Heart right ventricle (tissue), 16 donors: ENCODE measurements at places on chromosomes 12 and 14. TPM values are rescaled to one million over a fixed set of nuclear protein-coding genes. Genes with fewer than 3 reads are reported as not detected.

The TSPAN8 gene
- total RNA-seq: not detected

The OLR1 gene
- not detected for total RNA-seq

The LDHB gene
- 3,111 TPM for total RNA-seq

The DEPDC4 gene
- 0.97 TPM for total RNA-seq

The TAS2R9 gene
- not detected for total RNA-seq

The DENND5B gene
- 45.3 TPM for total RNA-seq

The RTL1 gene
- total RNA-seq: not detected

GRCh38 chr12:128018067-128018466 lies 248.9 kb upstream of the TMEM132C start:
- H3K27me3 ChIP-seq: no peaks in the 10 kb centered on the region
- H3K4me3 ChIP-seq: no peak overlapping the region
- H3K36me3 ChIP-seq: no peaks in the 10 kb centered on the region
- DNase-seq: no peak
- H3K4me1 ChIP-seq: no peaks in the 10 kb centered on the region
- H3K27ac ChIP-seq: no peak overlapping the region

GRCh38 chr12:51527966-51528365 lies 63.1 kb upstream of the SCN8A start:
- H3K27me3 ChIP-seq: peaks cover 11% of the 10 kb centered on the region
- H3K4me1 ChIP-seq: no peaks in the 10 kb centered on the region
- no peak for DNase-seq
- H3K27ac ChIP-seq: no peak overlapping the region
- H3K36me3 ChIP-seq: no peaks in the 10 kb centered on the region

DNA sequence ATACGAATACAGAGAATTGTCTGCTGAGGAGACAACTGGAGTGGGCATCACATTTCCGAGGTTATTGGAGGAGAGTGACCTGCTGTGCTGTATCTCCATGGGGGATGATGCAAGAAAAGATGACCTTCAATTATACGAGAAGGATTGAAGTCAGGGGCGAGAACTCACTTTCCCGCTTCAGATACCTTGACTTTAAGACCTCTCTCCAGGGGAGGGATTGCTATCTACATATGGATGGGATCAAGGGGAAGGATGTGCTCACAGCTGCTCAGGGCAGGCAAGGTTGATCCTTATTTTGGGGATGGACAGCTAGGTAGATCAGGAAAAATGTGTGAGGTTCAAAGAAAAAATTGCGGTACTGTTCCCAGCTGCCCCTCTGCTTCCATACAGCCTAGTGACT lies 24.4 kb downstream of the NEUROD4 start:
- no peak overlapping the region for H3K4me3 ChIP-seq
- no peaks in the 10 kb centered on the region for H3K36me3 ChIP-seq
- DNase-seq: no peak
- H3K27ac ChIP-seq: no peak overlapping the region
- H3K27me3 ChIP-seq: peaks cover 9% of the 10 kb centered on the region
- no peaks in the 10 kb centered on the region for H3K4me1 ChIP-seq

GRCh38 chr14:93954900-93955849 lies 21.2 kb downstream of the ASB2 start:
- no peak overlapping the region for H3K4me3 ChIP-seq
- H3K4me1 ChIP-seq: peaks cover 48% of the 10 kb centered on the region
- no peaks in the 10 kb centered on the region for H3K27me3 ChIP-seq

DNA sequence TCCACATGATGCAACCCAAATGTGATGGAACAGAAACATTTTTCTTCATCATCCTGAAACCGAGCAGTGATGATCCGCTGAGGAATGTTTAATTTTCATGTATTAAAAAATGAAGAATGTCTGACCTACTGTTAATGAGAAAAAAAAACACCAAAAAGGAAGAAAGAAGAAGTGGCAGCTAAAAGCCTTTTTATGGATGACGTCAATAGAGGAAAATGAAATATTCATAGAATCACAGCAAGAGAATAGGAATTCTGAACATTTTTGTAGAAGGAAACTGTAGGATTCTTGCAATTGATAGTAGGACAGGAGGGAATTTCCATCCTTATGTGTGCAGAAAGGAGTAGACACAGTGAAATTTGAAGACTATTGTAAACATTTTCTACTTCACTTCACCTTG lies 112.9 kb downstream of the PRKCH start:
- DNase-seq: no peak
- H3K4me3 ChIP-seq: no peak overlapping the region
- H3K36me3 ChIP-seq: no peaks in the 10 kb centered on the region
- no peaks in the 10 kb centered on the region for H3K27me3 ChIP-seq
- H3K4me1 ChIP-seq: no peaks in the 10 kb centered on the region

- no peak for DNase-seq
- H3K27ac ChIP-seq: no peak overlapping the region
- H3K4me3 ChIP-seq: no peak overlapping the region
- H3K36me3 ChIP-seq: no peaks in the 10 kb centered on the region
Observed at GRCh38 chr12:54311051-54311450, 10.2 kb upstream of the NFE2 start.

DNA sequence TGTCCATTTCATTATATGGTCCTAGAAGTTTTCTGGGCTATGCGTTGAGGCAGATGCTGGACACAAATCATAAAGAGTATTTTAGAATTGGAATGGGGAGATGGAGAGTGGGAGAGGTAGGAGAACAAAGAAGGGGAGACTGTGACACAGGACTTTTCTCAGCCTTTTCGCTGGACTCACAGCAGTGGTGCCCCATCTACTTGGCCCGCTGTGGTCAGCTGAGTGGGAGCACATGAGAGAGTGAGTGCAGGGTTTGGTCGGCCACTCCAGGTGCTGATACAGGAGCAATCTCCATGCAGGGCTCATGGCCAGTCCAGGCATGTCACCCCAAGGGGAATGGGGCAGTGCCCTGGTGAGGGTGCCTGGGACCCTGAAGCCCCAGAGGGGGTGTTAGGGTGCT lies 109.0 kb downstream of the MYRFL start:
- no peaks in the 10 kb centered on the region for H3K36me3 ChIP-seq
- no peaks in the 10 kb centered on the region for H3K27me3 ChIP-seq
- no peak overlapping the region for H3K4me3 ChIP-seq
- DNase-seq: no peak

GRCh38 chr12:124774054-124774461 lies 89.6 kb downstream of the SCARB1 start:
- no peaks in the 10 kb centered on the region for H3K27me3 ChIP-seq
- no peak overlapping the region for H3K27ac ChIP-seq
- no peaks in the 10 kb centered on the region for H3K36me3 ChIP-seq
- peaks cover 17% of the 10 kb centered on the region for H3K4me1 ChIP-seq
- DNase-seq: no peak

DNA sequence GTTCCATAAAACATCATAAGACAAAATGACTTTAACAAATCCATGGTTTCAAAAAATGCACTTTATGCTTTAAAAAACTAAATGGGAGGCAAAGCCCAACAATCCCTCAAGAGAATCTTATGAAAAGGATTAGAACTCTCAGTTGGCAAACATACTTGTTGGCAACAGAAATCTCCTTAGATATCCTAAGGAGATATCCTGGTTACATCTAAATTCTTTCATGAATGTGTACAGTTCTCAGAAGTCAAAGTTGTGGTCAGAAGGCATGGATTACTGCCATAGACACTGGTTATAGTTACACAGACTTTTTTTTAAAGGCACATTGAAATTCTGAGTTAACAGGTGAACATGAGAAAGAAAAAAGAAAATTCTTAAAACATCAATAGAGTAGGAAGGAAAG lies 17.5 kb upstream of the ISM2 start:
- H3K4me3 ChIP-seq: no peak overlapping the region
- no peak for DNase-seq
- H3K27me3 ChIP-seq: no peaks in the 10 kb centered on the region
- no peaks in the 10 kb centered on the region for H3K4me1 ChIP-seq
- no peak overlapping the region for H3K27ac ChIP-seq

DNA sequence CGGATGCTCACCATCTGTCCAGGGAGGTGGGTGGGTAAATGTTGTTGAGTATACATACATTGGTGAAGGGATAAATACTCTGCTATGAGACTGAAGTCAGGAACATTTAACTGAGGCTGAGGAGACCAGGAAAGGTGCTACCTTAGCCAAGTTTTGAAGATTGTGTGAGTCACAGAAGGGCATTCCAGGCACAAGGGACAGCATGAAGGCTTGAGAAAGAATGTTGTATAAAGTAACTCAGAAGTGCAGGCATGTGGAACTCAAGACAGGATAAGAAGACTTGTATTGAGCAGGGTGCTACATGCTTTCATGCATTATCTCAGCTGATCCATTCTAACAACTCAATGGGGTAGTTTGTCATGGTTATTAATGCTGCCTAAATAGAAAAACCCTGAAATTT lies 112.7 kb downstream of the IPO8 start:
- no peaks in the 10 kb centered on the region for H3K27me3 ChIP-seq
- no peaks in the 10 kb centered on the region for H3K36me3 ChIP-seq
- DNase-seq: no peak

DNA sequence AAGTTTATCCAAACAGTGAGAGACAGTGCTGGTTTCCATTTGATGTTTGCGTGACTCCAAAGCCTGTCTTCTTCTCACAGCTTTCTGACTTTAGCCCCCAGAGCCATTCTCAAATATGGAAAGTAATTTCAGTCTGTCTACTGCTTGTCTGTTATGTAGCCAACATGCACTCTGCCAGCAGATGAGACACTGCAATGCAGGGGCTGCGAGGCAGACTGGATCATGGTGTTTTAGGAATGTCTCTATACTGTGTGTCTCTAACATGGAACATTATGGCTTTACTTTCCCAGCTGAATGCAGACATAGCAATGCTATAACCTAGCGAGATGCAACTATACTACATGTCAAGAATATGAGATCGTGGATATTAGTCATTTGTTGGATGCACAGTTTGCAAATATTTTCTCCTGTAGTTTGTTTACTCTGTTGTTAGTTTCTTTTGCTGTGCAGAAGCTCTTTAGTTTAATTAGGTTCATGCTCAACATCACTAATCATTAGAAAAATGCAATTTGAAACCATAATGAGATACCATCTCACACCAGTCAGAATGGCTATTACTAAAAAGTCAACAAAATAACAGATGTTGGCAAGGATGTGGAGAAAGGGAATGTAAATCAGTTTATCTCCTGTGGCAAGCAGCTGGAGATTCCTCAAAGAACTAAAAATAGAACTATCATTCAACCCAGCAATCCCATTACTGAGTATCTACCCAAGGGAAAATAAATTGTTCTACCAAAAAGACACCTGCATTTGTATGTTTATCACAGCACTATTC lies 235.8 kb upstream of the TMTC1 start:
- H3K36me3 ChIP-seq: no peaks in the 10 kb centered on the region
- H3K27ac ChIP-seq: no peak overlapping the region
- H3K4me3 ChIP-seq: no peak overlapping the region
- H3K4me1 ChIP-seq: no peaks in the 10 kb centered on the region
- no peaks in the 10 kb centered on the region for H3K27me3 ChIP-seq

DNA sequence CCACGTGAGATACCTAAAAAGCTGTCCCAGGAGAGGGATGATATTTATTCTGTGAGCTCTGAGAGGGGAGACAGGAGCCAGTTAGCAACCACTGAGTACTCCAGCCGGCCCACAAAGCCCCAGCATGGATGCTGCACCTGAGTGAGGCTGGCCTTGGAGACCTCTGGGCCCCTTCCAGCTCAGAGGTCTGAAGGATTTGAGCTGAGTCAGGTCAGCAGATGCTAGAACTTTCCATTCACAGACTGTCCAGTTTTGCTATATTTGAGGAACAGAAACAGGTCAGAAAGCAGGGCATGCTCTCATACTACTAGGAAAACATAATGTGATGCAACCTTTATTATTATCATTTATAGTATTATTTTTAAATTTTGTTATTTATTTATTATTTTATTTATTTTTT lies 15.0 kb upstream of the MAPKAPK5 start:
- no peak overlapping the region for H3K4me3 ChIP-seq
- no peak for DNase-seq
- H3K36me3 ChIP-seq: no peaks in the 10 kb centered on the region

GRCh38 chr14:30822080-30822571 lies 52.2 kb upstream of the COCH start:
- H3K4me3 ChIP-seq: no peak overlapping the region
- no peaks in the 10 kb centered on the region for H3K27me3 ChIP-seq
- no peaks in the 10 kb centered on the region for H3K36me3 ChIP-seq
- H3K4me1 ChIP-seq: no peaks in the 10 kb centered on the region
- DNase-seq: no peak
- H3K27ac ChIP-seq: no peak overlapping the region

DNA sequence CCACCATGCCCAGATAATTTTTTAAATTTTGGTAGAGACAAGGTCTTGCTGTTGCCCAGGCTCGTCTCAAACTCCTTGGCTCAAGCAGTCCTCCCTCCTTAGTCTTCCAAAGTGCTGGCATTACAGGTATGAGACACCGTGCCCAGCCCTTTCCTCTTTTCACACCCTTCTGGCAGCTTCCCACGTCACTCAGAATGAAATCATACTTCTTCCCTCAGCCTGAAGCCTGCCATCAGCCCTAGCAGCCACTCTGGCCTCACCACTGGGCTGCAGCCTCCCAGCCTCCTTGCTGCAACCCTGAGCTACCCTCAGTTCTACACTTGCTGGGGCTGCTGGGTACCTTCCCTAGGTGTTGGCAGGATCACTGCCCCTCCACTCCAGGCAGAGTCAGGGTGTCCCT lies 18.2 kb downstream of the ANKRD9 start:
- peaks cover 4% of the 10 kb centered on the region for H3K4me1 ChIP-seq
- no peak overlapping the region for H3K27ac ChIP-seq
- no peak for DNase-seq
- H3K4me3 ChIP-seq: no peak overlapping the region
